ENCODE measurements at places on chromosomes 1 and 21.

- no peak for DNase-seq
Measured at GRCh38 chr1:20183035-20183434, 2.9 kb upstream of the UBXN10 start.

DNA sequence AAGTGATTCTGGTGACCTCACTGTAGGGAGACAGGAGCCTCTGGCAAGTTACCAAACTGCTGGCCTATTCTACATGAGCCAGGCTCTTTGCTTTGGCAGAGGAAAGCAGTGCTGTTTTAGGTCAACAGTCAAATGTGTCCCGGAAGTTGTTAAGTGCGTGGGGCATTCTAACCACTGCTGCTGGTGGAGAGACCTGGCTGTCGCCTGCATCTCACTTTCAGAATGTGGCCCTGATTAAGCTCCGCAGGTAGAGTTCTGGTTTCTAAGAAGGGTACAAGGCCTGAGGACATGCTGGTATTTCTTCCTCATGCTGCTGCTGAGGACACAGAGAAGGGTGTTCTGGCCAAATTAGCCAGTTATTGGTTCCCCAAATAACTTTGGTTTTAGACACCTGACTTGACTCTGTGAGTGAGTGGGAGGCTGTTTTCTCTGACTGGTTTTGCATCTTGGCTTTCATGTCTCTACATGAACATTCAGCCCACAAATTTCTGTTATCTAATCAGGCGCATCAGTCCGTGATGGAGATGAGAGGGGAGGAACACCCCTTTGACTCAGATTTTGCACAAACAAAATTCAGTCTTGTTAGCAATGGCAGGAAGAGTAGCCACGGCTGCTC, 120.8 kb downstream of the LMO4 start:
- DNase-seq = no peak

DNA sequence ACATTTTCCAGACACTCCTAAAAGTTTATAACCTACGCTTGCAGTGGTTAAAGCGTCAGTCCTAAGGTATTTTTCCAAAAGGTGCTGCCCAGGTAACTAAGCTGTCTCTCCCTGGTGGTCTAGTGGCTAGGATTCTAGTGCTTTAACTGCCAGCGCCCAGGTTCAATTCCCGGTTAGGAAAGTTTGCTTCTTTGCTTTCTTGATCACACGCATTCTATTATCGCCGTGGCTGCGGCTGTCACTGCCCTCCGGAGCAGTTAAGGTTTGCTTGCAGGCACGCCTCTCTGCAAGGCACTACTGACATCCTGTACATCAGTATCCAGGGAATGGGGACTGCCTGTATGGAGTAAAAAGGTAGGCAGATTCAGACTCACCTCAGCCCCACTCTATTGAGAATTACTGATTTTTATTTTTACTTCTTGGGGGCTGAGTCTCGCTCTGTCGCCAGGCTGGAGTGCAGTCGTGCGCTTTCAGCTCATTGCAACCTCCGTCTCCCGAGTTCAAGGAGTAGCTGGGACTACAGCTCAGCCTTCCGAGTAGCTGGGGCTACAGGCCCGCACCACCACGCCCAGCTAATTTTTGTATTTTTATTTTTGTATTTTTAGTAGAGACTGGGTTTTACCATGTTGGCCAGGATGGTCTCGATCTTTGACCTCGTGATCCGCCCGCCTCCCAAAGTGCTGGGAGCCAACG, 53.2 kb upstream of the CFAP126 start:
- DNase-seq = no peak

GRCh38 chr1:165207853-165208515, 148.5 kb downstream of the LMX1A start:
- DNase-seq = no peak

DNA sequence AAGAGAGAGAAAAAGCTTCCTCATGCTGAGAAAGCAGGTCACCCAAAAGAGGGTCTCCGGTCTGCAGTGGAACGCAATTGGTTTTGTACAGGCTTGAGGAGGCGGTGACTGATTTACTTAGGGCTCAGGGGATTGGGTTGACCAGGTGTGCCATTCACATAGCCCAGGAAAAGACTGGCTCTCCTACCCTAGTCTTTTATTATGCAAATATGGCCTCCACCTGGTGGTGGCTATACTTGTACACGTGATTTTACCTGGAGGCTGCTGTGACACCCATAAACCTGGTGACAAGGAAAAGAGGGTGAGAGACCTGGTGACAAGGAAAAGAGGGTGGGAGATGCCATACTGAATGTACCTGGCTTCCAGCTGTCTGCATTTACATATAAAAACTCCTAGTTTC, 49.9 kb downstream of the DNTTIP2 start:
- no peak for DNase-seq

DNA sequence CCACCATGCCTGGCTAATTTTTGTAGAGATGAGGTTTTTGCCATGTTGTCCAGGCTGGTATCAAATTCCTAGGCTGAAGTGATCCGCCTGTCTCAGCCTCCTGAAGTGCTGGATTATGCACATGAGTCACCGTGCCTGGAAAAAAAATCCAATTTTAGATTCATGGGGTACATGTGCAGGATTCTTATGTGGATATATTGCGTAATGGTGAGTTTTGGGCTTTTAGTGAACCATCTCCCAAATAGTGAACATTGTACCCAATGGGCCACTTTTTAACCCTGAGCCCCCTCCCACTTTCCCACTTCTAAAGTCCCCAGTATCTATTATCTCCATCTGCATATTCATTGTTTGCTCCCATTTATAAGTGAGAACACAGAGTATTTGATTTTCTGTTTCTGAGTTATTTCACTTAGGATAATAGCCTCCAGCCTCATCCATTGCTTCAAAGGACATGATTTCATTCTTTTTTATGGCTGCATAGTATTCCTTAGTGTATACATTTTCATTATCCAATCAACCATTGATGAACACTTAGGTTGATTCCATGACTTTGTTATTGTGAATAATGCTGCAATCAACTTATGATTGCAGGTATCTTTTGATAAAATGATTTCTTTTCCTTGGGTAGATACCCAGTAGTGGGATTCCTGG, 104.4 kb downstream of the MAP3K21 start:
- no peak for DNase-seq

DNA sequence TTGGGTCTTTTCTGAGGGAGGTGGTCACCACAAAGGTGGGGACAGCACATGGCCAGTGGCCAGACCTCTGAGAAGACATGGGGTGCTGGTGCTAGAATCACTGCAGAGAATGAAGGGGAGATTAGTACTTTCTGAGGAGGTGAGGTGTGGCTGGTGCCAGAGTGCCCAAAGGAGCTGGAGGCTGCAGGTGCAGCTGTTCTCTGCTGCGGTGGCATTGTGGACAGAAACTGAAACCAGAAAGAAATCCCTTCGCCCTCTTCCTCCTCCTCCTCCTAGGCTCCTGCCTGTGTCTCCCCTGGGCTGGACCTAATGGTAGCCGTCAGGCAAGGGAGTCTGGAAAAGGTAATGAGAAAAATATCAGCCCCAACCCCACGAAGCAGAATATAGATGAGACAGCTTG, 261.7 kb downstream of the TM2D1 start:
- no peak for DNase-seq

GRCh38 chr21:46114963-46115362, 17.1 kb downstream of the COL6A2 start:
- DNase-seq = no peak

DNA sequence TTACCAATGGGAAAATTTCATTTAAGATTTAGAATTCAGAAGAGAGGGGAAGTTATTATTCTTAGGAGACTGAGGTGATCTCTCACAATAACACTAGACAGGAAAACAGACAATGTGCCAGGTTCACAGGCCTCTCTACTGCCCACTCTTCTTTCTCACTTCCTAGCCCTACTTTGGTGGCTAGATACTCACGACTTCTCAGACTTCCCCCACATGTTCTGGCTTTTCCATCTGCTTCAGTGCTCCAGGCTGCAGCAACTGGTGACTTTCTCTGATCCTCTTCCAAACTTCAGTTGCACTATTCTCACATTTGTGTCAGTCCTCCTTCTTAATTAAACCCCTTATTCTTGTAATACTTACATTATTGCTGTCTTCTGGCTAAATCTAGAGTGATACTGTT, 208.7 kb upstream of the KCTD3 start:
- no peak for DNase-seq

GRCh38 chr1:28905921-28906666, 8.3 kb upstream of the EPB41 start:
- no peak for DNase-seq

DNA sequence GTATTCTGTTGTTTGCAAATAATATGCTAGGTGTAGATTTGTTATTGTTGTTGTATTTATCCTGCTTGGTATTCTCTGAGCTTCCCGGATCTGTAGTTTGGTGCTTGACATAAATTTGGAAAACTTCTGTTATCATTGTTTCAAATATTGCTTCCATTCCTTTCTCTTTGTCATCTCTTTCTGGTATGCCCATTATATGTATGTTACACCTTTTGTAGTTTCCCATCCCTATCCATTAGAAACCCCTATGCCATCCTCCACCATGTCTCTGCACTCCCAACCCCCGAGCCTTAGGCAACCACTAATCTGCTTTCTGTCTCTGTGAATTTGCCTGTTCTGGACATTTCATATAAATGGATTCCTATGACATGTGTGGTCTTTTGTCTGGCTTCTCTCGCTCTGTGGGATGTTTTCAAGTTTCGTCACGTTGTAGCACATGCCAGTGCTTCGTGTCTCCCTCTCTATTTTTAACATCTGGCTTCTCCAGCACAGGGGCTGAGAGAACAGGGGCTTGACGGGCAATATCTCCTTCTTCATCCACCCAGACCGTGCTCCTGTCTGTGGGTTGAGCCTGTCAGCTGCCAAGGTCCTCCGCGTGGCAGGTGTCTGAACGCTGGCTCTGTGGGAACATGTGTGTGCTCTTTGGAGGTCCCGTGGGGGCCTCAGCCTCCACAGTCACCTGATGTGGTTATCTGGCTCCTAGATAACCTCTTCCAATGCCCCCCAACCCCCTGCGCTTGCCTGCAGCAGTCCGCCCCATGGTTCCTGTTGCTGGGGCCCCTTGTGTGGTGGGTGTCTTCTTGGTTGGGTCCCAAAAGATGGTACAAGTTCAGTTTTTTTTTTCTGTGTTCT, 32.8 kb upstream of the MAN1C1 start:
- no peak for DNase-seq

DNA sequence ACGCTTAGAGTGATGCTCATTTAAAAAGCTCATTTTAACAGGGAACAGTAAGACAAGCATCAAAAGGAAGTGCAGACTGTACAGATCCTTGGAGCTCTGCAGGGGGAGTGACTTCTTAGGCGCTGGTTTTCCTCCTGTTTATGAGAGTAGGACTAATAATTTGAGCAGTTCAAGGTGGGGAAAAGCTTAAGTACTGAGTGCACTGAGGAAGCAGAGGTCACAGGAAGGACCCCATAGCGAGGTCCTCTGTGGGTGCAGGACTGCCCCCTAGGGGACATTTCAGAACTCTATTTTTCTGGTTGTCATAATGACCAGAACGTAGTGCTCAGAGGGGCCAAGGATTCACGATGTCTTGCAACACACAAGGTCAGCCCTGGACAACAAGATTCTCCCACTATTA, 112.1 kb downstream of the HLCS start:
- DNase-seq = peak; percentile 47

DNA sequence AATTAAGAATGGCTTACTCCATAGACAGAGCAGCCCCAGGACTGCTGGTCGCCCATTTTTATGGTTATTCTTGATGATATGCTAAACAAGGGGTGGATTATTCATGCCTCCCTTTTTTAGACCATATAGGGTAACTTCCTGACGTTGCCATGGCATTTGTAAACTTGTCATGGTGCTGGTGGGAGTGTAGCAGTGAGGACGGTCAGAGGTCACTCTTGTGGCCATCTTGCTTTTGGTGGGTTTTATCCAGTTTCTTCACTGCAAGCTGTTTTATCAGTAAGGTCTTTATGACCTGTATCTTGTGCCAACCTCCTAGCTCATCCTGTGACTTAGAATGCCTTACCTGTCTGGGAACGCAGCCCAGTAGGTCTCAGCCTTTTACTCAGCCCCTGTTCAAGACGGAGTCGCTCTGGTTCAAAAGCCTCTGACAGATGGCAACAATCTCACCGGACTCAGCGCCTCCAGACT, 5.2 kb upstream of the AGPAT3 start:
- DNase-seq = no peak

- DNase-seq = no peak
Measured at GRCh38 chr1:4970532-4970931, 316.1 kb downstream of the AJAP1 start.

DNA sequence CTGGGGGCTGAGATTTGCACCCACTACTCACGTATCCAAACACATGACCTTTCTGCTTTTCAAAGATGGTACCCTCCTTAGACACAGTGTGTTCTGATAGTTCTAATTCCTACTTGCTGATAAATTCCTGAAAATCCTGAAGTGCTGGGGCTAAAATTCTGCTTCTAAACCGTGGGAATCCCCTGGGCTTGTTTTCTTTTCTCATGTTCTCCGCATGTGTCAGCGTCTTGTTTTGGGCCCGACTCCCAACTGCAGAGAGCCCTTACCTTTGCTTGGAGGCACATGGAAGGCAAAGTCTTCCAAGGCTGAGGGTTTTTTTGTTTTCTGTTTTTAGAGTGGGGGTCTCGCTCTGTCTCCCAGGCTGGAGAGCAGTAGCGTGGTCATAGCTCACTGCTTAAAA, 27.2 kb downstream of the PSMG1 start:
- no peak for DNase-seq

DNA sequence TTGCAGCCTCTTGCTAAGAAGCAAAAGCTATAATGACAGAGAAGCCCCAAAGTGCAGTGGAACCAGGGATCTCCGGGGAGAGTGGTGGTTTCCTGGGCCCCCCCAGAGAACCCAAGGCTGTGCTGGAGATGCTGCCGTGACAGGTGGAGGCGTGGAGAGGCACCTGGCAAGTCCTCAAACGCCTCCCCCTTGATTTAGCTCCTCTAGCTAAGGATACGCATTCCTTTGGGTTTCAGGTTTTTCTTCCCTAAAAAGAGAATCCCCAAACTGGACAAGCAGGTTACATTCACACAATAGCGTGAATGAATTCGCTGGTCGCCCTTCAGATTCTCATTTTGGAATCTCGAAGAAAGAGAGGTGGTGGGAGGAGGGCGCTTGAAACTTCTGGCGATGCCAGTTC, 853 bp upstream of the ATP1A1 start:
- no peak for DNase-seq

GRCh38 chr1:244319283-244320132, 132.2 kb downstream of the ADSS2 start:
- no peak for DNase-seq

- DNase-seq = no peak
Measured at GRCh38 chr21:41765973-41766882, 624 bp downstream of the RIPK4 start.

DNA sequence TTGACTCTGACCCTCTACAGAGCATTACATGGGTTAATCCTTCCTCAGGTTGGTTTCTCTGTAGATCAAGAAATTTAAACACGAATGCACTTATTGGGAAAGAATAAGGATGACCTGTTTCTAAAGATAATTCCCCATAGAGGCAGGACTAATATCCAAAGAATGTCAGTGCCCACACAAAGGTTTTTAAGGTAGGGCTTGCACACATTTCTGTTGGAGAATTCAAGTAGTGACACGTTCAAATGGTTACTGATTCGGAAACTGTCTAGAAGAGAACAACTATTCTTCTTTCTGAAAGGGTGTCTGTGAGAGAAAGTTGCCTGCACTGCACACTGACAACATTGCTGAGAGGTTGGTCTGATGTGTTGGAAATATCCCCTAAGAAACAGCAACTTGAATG, 167.3 kb downstream of the ZNF326 start:
- DNase-seq = no peak

Data from CMK (cell line).